ENCODE measurements at places on chromosomes 13 and 19. TPM values are rescaled to one million over a fixed set of nuclear protein-coding genes. Genes with fewer than 3 reads are reported as not detected.

FSD1 gene
- 0.87 TPM for total RNA-seq

ZNF490 gene
- 4.7 TPM for total RNA-seq

ZNF790 gene
- 4.5 TPM for total RNA-seq

FAM174C gene
- total RNA-seq = 54.2 TPM

FAM216B gene
- total RNA-seq = not detected

AXL gene
- 72.0 TPM for total RNA-seq

MADCAM1 gene
- not detected for total RNA-seq

CDX2 gene
- not detected for total RNA-seq

FUT2 gene
- total RNA-seq = not detected

PSG6 gene
- total RNA-seq = not detected

PCDH9 gene
- total RNA-seq = 16.7 TPM

PLPPR2 gene
- total RNA-seq = 45.7 TPM

LMTK3 gene
- 1.8 TPM for total RNA-seq

IGFL3 gene
- not detected for total RNA-seq

UCHL3 gene
- total RNA-seq = 1.4 TPM

ITGBL1 gene
- total RNA-seq = 79.5 TPM

TEX26 gene
- total RNA-seq = not detected
